Natural killer cell (primary cell): ENCODE measurements at places on chromosomes 5 and 9.

- no peak overlapping the region for H3K4me3 ChIP-seq
- H3K27ac ChIP-seq: no peak overlapping the region
- H3K27me3 ChIP-seq: no peaks in the 10 kb centered on the region
- peaks cover 3% of the 10 kb centered on the region for H3K4me1 ChIP-seq
Observed at GRCh38 chr5:65775476-65775875, 53.5 kb downstream of the NLN start.

DNA sequence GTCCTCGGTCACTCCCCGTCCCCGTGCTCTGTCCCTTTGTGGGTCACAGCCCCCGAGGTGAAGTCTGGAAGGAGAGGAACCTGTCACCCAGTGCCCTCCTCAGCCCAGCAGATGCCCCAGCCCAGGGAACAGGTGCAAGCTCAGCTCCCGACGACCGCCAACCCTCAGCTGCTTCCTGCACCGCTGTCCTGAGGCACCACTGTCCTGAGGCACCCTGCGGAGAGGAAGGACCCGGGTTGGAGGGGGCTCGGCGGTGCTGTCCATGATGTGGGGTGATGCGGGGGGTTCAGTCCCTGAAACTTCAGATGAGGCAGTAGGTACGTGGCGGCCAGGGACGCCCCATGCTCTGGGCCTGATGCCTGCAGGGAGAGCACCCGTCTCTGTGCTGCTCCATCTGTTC is 81.4 kb downstream of the COL5A1 start:
- no peak overlapping the region for H3K4me3 ChIP-seq
- no peak for DNase-seq
- H3K27me3 ChIP-seq: no peaks in the 10 kb centered on the region

GRCh38 chr5:123719004-123719403 is 207.0 kb downstream of the CSNK1G3 start:
- H3K36me3 ChIP-seq: no peaks in the 10 kb centered on the region
- no peaks in the 10 kb centered on the region for H3K27me3 ChIP-seq
- no peaks in the 10 kb centered on the region for H3K4me1 ChIP-seq
- H3K4me3 ChIP-seq: no peak overlapping the region
- no peak for DNase-seq

DNA sequence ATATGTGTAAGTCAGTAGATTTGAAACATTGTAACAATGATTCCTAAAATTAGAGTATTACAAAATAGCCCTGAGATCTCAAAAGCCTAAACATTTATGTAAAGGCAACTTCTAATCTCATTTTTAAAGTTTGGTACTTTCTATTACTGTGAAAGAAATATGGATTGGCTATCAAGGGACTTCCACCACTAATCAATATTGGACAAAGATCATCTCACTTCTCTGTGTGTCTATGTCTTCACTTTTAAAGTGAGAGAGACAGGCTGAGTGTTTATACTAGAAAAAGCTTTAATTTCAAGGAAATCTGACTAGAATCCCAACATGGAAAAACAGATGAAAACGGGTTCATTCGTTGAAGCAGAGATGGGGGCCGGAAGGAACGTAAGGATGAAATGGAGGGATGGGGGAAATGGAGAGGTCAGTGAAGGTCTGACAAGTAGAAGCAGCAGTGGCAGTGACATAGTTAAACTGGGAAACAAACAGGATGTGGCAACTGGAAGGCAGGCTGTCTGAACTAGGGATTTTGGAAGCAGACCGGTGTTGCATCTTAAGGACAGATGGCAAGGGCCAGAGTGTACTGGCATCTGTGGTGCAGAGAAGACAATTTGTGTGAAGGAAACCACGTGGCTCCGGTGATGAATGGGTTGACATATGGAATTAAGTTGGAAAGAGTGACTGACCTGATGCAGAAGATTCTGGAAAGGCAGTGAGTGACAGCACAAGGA is 60.8 kb downstream of the PDE4D start:
- H3K27me3 ChIP-seq: no peaks in the 10 kb centered on the region
- H3K4me1 ChIP-seq: no peaks in the 10 kb centered on the region
- DNase-seq: no peak
- H3K4me3 ChIP-seq: no peak overlapping the region
- H3K36me3 ChIP-seq: no peaks in the 10 kb centered on the region
- H3K27ac ChIP-seq: no peak overlapping the region

- no peak for DNase-seq
- H3K27ac ChIP-seq: peak within 1 kb of the TSS; percentile 75
- H3K27me3 ChIP-seq: peaks cover 4% of the 10 kb centered on the region
- peak within 1 kb of the TSS; percentile 58 for H3K4me3 ChIP-seq
- H3K36me3 ChIP-seq: no peaks in the 10 kb centered on the region
Observed at GRCh38 chr9:137222190-137223077, at the start of gene RNF208. RNF208 (minus strand) TSS chr9:137222240; CDS start chr9:137221212, 1,028 bp downstream.

GRCh38 chr5:39452846-39453245 is 28.1 kb upstream of the DAB2 start:
- no peaks in the 10 kb centered on the region for H3K36me3 ChIP-seq
- peaks cover 2% of the 10 kb centered on the region for H3K27me3 ChIP-seq
- no peak overlapping the region for H3K4me3 ChIP-seq
- H3K4me1 ChIP-seq: no peaks in the 10 kb centered on the region

DNA sequence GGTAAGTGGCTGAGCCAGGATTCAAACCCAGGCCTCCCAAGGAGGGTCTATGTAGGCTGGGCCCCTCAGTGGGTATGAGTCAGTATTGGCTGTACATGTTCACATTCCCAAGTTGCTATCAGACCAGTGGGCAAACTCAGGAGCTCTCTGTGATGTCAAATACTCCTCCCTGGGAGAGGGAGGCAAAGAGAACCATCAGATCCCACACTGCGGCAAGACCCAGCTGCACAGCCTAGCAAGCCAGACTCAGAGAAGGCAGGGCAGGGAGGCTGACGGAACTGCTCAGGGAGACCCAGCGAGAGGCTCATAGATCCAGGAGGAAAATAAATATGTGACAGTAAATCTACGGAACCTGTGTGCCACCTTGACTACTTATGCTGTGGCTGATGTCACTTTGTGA is 42.6 kb upstream of the SAP30L start:
- no peak overlapping the region for H3K27ac ChIP-seq
- H3K27me3 ChIP-seq: no peaks in the 10 kb centered on the region
- H3K36me3 ChIP-seq: peaks cover 3% of the 10 kb centered on the region
- DNase-seq: no peak
- H3K4me1 ChIP-seq: peaks cover 9% of the 10 kb centered on the region

DNA sequence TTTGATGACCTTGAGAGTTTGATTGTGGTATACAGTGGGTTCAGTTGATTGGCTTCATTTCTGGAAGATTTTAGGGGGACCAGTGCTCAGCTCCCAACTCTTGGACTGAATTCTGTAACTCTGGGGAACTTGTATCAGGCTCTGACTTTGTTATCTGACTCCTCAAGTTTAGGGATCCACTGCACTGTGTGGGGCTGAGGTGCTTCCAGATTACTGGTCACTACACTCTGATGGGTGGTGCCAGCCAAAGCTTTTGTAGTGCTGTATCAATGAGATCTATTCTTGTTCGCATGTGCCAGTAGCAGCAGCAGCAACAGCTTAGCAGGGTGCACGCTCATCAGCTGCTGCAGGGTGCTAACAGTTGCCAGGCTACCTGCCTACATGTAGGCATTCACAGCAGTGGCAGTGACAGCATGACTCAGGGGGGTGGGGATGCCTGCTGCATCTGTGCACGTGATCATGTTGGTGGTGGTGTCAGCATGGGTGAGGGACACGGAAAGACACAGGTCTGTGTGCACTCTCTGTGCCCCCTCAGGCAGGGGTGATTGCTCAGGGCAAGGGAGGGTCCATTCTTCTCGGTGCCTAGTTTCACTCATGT is 438.8 kb upstream of the SEMA6A start:
- H3K4me1 ChIP-seq: no peaks in the 10 kb centered on the region
- no peak for DNase-seq
- no peak overlapping the region for H3K4me3 ChIP-seq
- H3K27me3 ChIP-seq: no peaks in the 10 kb centered on the region

DNA sequence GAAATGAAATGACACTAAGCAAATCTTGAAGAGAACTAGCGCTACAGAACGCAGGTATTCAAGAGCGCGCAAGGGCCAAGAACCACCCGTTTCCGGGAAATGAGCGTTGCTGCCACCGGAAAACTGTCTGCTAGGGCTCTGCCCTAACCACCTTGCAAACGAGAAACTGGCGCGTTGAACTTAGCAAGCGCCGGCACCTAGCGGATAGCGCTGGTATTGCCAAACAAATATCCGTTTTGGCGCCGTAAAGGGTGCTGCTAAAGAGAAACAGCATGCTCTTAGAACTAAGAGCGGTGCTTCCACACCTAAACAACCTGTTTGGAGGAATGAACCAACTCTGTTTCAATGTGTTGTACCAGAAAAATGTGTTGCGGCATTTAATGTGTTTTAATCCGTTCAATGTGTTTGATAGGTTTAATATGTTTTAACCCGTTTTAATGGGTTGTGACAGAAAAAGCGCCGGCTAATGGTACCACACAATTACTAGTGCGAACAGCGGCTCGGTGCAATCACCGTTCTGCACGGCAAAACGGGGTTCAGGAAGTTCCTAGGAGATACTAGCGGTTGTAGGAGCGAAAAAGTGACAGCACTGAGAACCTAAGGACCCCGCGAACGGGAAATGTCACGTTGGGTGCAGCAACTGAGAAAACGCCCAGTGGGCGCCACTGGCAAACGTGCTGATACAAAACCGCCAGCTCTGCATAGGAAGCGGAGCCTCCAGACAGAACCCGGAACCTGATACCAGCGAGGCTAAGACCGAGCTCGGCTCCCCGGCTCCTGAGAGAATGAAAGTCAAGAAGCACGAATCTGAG is at the start of gene ANXA2R:
Gene ANXA2R, minus strand, starts transcription at position 33 of the 812 bp plus-strand sequence. CDS start 273 bp downstream, outside the sequence.
- H3K4me3 ChIP-seq: peak within 1 kb of the TSS; percentile 74
- peak within 1 kb of the TSS; percentile 98 for H3K27ac ChIP-seq
- no peaks in the 10 kb centered on the region for H3K27me3 ChIP-seq
- peak; percentile 98 for DNase-seq
- H3K4me1 ChIP-seq: peaks cover 61% of the 10 kb centered on the region

DNA sequence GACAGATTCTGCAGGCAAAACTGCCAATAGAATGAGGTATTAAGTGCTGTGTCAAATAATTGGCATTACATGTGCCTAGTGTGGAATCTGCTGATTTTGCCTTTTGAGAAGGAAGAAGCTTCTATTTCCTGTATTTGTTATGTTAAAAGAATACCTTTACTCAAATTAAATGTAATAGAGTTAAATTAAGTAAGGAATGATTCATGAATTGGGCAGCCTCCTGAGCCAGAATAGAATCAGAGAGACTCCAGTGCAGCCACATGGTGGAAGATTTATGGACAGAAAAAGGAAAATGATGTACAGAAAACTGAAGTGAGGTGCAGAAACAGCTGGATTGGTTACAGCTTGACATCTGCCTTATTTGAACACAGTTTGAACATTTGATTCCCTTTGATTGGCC is 464.4 kb upstream of the SEMA6A start:
- DNase-seq: no peak
- no peaks in the 10 kb centered on the region for H3K36me3 ChIP-seq
- no peaks in the 10 kb centered on the region for H3K4me1 ChIP-seq
- H3K27ac ChIP-seq: no peak overlapping the region
- H3K27me3 ChIP-seq: no peaks in the 10 kb centered on the region

GRCh38 chr9:91181541-91181940 is 180.2 kb downstream of the AUH start:
- H3K36me3 ChIP-seq: no peaks in the 10 kb centered on the region
- H3K4me3 ChIP-seq: no peak overlapping the region
- peaks cover 25% of the 10 kb centered on the region for H3K4me1 ChIP-seq
- no peak for DNase-seq
- H3K27ac ChIP-seq: no peak overlapping the region

DNA sequence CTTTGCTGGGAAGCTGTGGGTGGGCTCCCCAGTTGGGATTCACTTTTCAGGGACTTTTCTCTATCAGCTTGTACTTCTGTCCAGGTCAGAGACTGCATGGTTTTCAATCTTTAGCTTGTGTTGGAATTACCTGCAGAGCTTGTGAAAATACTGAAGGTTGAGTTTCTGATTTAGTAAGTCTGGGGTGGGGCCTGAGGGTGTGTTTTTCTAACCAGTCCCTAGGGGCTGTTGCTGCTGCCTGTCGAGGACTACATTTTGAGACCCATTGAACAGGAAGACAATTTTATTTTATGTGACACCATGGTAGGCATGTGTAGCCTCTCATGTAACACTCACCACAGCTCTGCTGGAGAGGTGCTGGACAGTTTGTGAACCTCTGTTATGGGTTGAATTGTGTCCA is 14.7 kb upstream of the MLANA start:
- H3K27ac ChIP-seq: no peak overlapping the region
- no peaks in the 10 kb centered on the region for H3K27me3 ChIP-seq
- DNase-seq: no peak
- no peaks in the 10 kb centered on the region for H3K36me3 ChIP-seq
- H3K4me1 ChIP-seq: peaks cover 31% of the 10 kb centered on the region

DNA sequence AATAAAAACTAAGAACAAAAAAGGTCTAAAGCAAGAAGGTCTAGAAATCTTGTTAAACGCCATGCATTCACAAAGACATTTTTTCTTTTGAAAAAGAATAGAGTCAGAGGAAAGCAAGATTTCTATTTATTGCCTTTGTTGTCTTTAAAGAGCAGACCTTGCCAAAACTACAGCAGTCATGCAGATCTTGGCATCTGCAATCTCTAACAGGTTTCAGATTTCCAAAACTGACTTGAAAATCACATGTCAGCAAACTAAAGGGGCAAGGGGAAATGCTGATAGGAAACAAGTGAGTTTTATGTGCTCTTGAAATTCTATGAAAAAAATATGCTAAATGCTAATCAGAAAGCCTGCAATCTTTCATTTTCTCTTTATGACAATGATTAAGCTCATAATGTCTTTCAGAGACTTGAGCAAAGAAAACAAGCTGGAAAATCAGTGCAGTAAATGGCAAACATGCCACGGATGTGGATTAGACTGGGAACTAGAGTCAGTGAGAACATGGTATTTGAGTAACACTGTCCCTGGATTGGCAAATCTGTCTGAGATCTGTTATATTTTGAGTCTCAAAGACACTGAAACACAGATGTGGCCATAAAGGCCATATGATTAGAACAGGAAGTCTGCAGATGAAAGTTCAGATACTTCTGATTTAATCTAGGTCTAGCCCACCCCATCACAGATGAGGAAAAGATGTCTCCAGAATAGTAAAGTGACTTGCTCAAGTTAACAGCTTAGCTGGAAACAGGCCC is 361.4 kb upstream of the RPS23 start:
- no peak for DNase-seq
- H3K4me3 ChIP-seq: no peak overlapping the region
- no peaks in the 10 kb centered on the region for H3K27me3 ChIP-seq
- H3K4me1 ChIP-seq: no peaks in the 10 kb centered on the region
- no peaks in the 10 kb centered on the region for H3K36me3 ChIP-seq
- H3K27ac ChIP-seq: no peak overlapping the region
